Lung microvascular endothelial cell (primary cell): ENCODE measurements at places on chromosomes 6 and 20. TPM values are rescaled to one million over a fixed set of nuclear protein-coding genes. Genes with fewer than 3 reads are reported as not detected.

HSPA12B gene
- total RNA-seq = 8.7 and 9.9 TPM in 2 replicates

C6orf141 gene
- 21.6 and 61.3 TPM in 2 replicates for total RNA-seq

ATXN1 gene
- total RNA-seq = 8.7 and 9.1 TPM in 2 replicates

VSTM2L gene
- total RNA-seq = under 0.01 TPM in 2 replicates

DEFB112 gene
- not detected in 2 replicates for total RNA-seq

PRL gene
- not detected in 2 replicates for total RNA-seq

SLC4A11 gene
- total RNA-seq = 5.2 and 23.8 TPM in 2 replicates

OR11A1 gene
- total RNA-seq = not detected in 2 replicates

MED23 gene
- total RNA-seq = 24.4 and 35.1 TPM in 2 replicates

TBPL1 gene
- total RNA-seq = 13.3 and 34.3 TPM in 2 replicates
